Fibroblast of villous mesenchyme (primary cell): ENCODE measurements at places on chromosomes 11 and 22.

- DNase-seq = peak; percentile 75
These were observed 51.9 kb downstream of the SLC1A2 start for GRCh38 chr11:35367491-35367890.

DNA sequence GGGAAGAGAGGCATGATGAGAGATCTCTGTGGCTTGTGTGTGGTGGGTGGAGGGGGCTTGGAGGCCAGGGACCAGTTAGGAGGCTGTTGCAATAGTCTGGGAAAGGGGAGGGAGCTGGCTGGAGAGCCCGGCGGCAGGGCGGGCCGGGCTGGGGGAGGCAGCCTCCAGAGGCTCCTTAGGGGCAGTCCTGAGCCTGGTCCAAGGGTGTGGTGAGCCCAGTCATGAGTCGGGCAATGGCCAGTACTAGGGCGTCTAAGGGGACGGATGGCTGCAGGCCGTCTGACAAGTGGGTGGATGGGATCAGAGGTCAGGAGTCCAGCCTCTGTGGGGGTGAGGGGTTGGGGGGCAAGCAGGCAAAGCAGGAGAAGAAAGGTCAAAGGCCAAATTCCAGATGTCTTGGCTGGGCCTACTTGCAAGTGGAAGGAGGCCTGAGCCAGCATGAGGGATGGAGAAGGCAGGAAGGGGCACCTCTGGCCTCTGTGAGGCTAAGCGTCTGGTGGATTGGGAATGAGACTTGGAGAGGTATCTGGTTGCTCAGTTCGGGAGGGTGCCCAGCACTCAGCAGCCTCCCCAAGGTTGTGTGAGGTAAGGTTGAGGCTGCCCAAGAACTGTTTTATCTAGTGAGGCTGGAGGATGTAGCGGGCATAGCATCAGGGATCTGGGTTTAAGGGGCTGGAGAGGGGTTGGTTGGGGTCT, 6.0 kb upstream of the CD248 start:
- DNase-seq = peak; percentile 81

- DNase-seq = no peak
These were observed 86.6 kb upstream of the FGF3 start for GRCh38 chr11:69905611-69906452.

DNA sequence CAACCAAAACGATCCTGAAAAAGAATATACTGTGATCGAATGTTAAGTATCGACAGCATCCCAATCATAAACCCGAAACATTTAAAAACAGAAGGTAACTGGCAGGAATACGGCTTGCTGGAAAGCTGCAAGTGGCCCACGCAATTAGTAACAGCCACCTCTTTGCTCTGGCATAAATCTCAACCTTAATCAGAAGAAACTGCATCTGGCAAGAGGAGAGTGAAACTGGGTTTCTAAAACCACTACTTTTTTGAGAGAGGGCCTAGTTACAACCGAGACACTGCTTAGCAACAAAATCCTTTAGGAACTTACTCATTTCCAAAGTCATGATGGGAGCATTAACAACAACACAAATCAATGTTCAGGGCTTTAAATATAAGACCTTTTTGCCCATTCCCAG, 7.9 kb downstream of the NCAPD3 start:
- no peak for DNase-seq

DNA sequence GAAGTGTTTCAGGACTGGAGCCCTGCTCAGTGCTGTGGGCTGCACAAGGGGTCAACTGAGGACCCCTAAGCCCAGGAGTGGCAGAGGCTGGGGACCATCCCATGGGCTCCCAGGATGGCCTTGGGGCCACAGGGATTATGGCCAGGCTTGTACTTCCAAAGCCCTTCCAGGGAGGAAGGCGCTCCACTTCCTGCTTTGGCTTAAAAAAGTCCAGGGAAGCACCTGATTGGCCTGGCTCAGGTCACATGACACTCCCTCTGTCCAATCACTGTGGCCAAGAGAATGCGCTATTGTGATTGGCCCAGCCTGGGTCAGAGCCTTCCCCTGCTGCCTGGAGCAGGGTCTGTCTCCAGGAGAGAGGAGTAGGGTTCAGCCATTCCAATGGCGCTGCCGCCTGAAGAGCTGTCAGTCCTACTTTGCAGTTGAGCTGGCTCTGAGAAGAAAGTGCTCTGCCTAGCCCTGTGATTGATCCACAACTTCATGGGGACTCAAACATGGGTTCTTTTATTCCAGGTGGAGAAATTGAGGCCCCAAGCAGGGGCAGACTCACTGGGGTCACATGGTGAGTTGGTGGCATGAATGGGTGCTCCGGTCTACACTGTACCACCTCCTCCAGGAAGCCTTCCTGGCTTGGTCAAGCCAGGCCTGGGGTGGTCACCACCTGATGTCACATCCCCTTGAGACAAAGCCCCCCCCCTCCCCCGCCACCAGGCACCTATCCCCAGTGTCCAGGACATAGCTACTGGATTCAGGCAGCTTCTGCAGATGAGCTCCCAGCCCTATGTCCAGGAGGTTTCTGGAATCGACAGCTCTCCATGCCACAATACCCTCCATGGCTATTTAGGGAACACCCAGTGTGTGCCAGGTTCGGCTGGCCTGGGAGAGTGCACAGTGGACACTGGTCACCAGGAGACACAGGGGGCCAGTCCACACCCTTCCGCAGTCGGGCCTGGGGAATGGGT, 48.2 kb downstream of the RTN4R start:
- no peak for DNase-seq

DNA sequence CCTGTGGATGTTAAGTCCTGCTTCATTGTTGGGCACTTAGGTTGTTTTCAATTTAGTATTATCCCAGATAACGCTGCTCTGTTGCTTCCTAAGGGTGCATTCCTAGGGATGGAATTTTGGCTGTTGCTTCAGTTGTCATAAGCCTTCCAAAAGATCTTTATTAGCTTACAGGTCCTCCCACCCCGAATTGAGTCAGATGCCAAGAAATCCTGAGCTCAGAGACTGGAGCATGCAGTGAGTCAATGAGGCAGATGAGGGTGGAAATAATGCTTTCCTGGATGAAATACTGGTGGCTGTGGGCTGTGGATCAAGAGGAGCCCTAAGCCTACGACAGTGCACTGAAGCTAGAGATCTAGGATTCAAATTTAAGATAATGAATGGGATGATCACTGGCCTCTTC, 10.7 kb upstream of the IL18BP start:
- peak; percentile 83 for DNase-seq

DNA sequence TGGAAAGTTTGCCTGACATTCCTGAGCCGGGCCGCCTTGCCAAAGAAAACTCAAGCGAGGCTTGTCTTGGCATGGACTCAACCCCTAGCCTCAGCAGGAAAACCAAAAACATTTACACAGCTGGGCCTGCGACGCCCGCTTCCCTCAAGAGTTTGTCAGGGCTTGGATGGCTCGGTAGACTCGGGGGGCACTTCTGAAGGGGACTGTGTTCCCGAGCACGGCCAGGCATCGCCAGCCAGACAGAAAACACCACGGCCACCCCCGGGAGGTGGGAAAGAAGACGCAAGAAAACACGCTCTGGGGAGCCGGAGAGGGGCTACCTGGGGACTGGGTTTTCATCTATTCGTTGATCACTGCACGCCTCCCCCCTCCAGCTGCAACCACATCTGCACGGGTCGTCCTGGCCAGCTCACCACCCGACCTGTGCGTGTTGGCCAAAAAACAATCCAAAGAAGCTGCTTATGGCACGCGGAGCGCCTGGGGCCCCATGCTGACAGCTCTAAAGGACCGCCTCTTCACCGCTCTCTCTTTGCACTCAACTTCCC, 380.7 kb downstream of the MN1 start:
- DNase-seq = peak; percentile 60

DNA sequence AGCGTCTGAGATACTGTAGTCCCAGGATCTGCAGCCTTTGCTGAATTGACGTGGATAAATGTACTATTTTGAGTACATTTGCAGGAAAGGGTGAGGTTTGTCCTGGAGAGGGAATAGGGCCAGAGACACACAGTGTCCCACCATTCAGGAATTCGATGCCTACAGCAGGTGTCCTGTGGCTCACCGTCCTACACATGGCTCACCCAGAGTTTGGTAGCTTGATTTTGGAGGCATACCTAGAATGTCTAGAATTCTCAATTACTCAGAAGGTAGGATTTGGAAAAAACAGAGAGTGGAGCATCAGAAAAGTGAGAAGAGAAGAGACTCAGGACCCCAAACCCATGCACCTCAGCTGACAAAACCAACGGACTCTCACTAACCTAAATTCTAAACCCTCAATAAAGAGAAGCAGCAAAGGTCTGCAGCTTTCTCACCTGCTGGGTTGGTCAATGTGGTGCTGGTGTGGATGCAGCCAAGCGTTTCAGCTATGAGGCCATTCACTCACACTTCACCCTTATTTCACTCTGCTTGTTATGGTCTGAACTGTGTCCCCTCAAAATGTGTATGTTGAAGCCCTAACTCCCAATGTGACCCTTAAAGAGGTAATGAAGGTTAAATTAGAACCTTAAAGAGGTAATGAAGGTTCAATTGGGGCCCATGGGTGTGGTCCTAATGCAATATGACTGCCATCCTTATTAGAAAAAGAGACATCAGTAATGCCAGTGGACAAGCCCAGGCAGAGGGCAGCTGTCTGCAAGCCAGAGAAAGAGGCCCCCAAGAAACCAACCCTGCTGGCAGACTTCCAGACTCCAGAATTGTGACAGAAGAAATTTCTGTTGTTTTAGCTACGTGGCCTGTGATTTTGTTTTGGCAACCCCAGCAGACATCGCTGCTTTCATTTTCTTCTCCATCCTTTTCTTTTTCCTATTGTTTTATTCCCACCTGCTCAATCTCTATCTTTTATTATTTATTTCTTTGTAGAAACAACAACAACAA, 187.8 kb downstream of the SNX19 start:
- DNase-seq = no peak

DNA sequence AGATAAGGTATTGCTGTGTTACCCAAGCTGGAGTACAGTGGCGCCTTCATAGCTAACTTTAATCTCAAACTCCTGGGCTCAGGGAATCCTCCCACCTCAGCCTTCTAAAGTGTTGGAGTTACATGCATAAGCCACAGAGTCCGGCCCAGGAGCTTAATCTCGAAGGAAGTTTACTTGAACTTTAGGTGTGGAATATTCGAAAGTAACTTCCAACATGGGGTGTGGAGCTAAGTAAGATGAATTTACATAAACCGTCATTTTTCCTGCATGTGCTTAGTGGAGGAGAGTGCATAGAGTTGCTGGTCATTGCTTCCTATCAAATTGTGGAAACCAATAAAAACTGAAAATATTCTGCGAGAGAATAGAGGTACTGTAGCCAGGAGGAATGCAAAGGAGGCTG, 1.5 kb downstream of the ATG13 start:
- peak; percentile 34 for DNase-seq

GRCh38 chr11:45332276-45332934, 46.3 kb upstream of the SYT13 start:
- peak; percentile 12 for DNase-seq

DNA sequence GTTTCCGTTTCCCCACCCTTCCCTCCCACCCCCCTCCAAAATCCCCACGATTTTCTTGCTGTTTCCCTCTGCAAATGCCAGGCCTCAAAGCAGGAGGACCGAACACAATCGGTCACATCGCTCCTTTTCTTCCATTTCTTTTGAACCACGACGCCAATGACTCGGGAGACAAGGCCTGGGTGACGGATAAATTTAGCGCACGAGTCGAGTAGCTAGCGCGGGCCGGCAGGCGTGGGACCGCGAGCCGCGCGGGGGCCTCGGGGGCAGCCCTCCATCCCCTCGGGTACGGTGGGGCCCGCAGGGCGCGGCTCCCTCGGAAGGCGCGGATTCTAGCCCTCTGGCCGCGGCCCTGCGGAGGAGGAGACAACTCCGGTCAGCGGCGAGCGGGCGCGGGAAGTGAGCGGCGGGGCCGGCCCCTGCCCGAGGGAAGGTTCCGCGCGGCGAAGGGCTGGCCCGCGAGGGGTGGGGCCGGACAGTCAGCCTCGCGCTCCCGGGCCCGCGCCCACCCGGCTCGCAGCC, 414 bp downstream of the JOSD1 start:
- DNase-seq = peak; percentile 69

DNA sequence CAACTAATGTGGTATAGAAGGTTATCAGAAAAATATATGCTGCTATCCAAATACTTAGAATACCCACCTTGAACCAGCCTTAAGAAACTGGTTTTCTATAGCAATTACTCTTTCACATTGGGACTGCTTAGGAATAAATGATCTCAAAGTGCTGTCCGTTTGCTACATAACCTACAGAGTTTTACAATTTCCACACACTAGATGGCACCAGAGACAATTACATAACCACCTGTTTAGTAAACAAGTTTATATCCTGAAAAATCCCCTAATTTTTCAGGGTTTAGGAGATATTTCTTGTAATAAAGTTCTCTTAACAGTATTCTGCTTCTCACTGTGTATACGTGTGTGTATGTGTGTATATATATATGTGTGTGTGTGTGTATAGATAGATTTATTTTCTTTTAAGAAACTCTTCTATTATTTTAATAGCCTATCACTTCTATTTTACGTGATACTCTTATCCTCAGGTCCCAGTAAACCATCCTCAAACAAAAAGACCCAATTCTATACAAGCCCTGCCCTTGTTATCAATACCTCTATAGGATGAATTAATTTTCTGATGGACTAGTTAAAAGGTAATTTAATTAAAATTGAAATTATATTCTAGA, 6.7 kb upstream of the OR5I1 start:
- peak; percentile 33 for DNase-seq

- DNase-seq = no peak
These were observed 5.5 kb downstream of the ACRV1 start for GRCh38 chr11:125675196-125675595.

GRCh38 chr22:44759430-44760310, 7.3 kb downstream of the ARHGAP8 start:
- no peak for DNase-seq
